K562 (cell line): ENCODE measurements at places on chromosomes 13 and 19.

GRCh38 chr13:76854894-76855293 lies 31.3 kb downstream of the KCTD12 start:
- DNase-seq, result no peak

- peak; percentile 91 for DNase-seq
These were observed 673 bp downstream of the TEAD2 start for GRCh38 chr19:49361438-49362047.

- peak; percentile 98 for DNase-seq
These were observed 14.0 kb upstream of the GPR4 start for GRCh38 chr19:45615795-45616703.

DNA sequence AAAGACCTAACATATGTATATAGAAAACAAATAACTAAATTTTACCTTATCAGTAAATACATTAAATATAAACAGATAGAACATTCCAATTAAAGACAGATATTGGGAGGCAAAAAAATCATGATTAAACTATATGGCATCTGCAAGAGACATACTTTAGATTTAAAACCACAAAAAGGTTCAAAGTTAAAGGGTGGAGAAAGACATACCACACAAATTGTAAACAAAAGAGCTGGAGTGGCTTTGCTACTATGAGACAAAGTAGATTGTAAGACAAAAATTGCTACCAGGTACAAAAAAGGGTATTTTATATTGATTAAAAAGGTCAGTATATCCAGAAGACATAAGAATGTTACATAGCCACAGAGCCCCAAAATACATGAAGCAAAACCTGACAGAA lies 200.2 kb downstream of the KCNRG start:
- no peak for DNase-seq

- DNase-seq, result no peak
These were observed 136.2 kb upstream of the ZNF536 start for GRCh38 chr19:30235946-30236345.

- DNase-seq, result no peak
These were observed 51.2 kb upstream of the ABCC4 start for GRCh38 chr13:95352486-95352885.

DNA sequence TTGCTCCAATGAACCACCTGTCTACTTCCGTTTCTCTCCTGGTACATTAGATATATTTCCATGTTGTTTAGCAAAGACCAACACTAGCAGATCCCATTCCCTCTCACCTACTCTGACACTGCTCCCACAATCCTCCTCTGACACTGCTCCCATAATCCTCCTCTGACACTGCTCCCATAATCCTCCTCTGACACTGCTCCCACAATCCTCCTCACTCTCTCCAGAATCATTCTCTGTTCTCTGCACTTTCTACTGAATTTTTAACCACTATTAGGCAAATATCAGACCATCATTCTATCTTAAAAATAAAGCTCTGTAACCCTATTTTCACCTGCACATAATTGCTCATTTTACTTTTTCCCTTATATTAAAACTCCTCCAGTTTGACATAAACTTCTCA lies 578.5 kb upstream of the PCDH20 start:
- DNase-seq, result no peak

GRCh38 chr13:109567315-109567714 lies 219.1 kb downstream of the IRS2 start:
- DNase-seq, result no peak

DNA sequence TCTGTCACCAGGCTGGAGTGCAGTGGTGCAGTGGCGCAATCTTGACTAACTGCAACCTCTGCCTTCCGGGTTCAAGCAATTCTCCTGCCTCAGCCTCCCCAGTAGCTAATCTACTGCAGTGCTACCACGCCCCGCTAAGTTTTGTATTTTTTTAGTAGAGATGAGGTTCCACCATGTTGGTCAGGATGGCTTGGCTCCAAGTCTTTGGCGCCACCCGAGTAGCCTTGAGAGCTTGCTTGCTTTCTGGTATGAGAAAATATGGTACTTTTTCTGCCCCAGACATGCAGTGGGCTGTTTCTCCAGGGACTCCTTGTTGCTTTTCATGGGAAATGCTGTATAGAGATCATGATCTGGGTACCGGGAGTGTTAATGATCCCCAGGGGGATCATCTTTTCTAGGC lies 34.5 kb upstream of the GTF3A start:
- no peak for DNase-seq

- DNase-seq, result no peak
These were observed 6.9 kb upstream of the TIMM13 start for GRCh38 chr19:2434267-2434666.

DNA sequence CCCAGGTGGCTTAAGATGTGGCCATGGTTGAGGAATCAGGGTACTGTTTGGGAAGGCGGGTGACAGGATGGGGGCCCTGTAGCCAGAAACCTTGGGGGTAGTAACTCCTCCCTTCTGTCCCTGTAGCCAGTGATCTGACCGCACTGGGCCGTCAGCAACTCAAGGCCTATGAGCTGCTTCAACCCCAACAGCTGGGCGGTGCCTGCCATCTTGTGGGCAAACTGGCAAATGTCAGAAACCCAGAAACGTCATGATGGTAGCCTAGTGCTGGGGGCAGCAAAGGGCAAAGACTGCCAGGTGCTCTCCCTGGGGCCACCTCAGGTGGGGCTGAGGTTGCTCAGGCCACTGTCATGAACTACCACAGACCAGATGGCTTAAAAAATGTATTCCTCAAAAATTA lies 3.5 kb downstream of the COPE start:
- DNase-seq, result no peak

GRCh38 chr13:38401276-38401675 lies 51.6 kb downstream of the UFM1 start:
- no peak for DNase-seq

DNA sequence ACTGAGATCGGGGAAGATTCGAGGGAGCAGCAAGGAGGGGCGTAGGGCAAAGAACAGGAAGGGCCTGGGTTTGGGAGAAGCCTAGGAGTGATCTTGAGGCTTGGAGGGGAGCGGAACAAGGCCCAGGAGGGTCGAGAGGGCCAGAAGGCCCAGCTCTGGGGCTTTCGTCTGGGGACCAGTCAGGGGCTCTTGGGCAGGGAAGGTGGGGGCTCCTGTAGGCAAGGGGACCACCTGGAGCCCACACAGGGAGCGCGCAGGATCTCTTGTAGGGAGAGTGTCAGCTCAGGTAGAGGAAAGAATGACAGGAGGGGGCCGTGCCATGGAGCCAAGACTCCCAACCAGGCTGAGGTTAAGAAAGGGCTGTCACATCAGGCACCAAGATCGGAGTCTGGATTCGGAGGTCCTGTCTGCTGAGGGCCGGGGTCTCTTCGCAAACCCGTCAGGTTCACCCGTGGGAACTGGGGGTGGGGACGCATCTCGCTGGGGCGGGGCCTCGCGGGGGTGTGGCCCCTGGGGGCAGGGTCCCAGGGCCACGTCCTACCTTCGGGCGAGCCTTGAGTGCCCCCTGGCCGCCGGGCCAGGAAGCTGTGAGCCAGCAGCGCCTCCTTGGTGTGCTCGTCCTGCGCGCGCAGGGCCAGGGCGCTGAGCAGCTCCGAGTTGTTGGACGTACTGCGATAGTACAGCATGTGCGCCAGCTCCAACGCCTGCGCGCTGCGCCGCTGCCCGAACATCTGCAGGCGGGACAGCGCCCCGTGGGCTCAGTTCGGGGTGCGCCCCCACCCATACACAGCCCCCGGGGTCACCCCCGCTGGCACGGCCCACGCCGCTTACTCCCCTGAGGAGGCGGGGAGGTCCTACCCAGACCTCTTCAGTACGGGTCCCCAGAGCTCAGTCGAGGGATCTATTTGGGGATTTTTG lies 8.4 kb downstream of the EMP3 start:
- peak; percentile 92 for DNase-seq

DNA sequence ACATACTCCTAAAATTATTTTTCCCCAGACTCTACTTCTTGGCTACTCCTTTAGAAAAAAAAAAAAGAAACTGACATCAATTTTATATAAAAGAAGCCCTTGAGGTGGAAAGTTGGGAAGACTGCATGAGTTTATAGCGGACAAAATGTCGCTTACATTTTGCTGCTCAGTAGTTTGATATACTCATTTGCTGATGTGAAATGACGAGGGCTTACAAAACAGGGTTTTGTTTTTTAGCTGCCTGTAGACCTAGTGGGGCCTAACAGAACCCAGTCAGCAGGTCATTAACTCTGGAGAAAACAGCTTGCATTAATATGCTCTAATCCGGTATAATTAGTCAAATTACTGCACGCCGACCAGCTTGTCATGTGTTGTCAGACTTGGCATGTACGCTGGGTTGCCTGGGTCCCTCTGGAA lies 37.6 kb upstream of the MAB21L1 start:
- no peak for DNase-seq

DNA sequence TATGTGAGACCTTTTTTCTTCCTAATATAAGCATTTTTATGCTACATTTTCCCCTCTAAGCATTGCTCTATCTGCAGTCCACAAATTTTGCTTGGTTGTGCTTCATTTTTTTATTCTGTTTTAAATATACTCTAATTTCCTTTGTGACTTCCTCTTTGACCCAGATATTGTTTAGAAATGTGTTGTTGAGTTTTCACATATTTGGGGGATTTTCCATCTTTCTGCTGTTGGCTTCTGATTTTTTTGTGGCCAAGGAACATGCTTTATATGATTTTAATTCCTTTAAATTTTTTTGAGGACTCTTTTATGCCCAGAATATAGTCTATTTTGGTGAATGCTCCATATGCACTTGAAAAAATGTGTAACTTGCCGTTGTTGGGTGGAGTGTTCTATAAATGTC lies 22.9 kb downstream of the UBAC2 start:
- DNase-seq, result no peak

DNA sequence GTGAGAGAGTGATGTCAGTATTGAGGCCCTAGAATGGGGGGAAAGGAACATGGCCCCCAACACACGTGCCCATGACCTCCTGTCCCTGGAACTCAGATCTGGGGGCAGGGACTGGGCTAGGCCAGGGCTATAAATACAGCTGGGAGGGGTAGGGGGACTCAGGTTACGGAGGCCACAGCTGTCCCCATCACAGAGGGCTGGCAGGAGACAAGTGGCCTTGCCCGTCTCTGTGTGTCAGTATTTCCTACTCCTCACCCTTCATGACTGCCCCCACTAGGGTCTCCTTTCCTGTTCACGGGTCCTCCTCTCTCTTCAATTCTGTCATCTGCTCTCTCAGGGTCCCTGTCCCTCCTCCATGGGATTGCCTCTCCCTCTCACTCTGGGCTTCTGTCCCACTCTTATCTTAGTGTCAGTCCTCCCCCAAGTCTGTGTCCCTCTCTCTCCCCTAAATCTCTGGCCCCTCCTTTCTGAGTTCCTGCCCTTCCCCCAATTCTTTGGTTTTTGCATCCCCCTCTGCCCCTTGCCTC lies 687 bp upstream of the HRC start:
- peak; percentile 20 for DNase-seq

DNA sequence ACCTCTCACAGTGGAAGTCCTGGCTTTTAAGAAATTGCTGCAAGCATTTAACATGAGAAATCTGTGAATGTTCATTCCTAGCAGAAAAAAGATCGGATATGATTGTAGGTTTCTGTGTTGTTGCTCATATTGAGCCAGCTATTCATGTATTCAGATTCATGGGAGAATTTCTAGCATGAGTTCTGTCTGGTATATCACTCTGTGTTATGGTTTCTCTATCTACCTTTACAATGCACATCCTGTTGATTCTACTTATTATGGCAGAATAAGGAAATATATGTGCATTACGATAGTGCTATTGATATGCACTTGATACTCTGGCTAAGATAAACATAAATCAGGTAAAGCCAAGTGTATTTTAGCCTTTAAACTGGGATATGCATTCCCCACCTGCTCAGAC lies 138.2 kb downstream of the KCNRG start:
- DNase-seq, result no peak

GRCh38 chr13:40024204-40024966 lies 368.9 kb downstream of the COG6 start:
- DNase-seq, result no peak

GRCh38 chr13:20994441-20994821 lies 67.0 kb downstream of the LATS2 start:
- DNase-seq, result no peak

DNA sequence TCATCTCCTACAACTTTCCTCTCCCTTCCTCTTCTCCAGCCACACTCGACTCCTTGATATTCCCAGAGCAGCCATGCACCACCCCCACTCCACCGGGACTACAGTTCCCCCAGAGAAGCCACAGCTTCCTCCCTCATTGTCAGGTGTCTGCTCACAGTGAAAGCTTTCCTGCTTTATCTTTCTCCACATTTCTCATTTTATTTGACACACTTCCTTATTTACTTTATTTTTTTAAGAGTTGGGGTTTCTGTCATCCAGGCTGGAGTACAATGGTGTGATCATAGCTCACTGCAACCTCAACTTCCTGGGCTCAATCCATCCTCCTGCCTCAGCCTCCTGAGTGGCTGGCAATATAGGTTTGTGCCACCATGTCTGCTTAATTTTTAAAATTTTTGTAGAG lies 464.6 kb downstream of the MYO16 start:
- no peak for DNase-seq

DNA sequence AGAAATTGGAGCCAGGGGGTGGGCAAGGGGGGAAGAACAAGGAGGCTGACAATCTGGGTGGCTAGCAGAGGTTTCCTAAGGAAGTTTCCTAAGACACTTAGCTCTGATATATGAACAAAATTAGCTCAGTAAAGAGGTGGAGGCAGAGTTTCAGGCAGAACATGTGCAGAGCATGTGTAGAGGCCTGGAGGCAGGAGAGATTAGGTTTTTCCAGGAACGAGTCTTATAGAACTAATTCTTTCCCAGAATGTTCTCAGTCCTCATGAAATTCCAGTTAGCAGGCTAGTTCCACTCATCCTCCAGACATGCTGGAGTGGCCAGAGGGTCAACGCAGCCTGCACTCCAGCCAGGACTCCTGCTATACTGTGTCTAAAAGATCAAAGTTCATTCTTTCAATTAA lies 184.7 kb downstream of the LACC1 start:
- no peak for DNase-seq

DNA sequence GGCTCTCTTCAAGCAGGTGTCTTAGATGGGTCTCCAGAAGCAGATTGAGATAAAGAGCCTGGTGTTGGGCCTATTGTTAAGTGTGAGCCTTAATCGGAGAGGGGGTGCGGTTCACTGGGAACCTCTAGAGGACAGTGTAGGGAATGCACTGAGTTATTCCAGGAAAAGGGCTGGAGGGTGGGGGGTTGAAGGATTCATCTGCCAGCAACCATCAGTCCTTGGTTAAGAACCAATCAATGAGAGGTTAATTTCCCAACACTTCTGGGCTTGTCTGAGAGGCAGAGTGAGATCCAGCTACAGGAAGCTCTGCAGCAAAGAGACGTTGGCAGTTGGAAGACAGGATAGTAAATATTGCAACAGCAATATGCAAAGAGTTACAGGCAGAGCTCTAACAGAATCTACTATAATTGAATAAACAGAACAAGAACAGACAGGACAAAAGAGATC lies 28.7 kb downstream of the CYP4F2 start:
- DNase-seq, result peak; percentile 78

DNA sequence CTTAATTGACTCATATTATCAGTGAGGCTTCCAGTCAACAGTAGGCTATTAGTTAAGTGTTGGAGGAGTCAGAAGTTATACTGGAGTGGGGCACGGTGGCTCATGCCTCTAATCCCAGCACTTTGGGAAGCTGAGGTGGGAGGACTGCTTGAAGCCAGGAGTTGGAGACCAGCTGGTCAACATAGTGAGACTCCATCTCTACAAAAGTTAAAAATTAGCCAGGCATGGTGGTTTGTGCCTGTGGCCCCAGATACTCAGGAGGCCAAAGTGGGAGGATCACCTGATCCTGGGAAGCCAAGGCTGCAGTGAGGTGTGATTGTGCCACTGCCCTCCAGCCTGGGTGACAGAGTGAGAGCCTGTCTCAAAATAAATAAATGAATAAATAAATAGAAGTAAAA lies 53.2 kb downstream of the COMP start:
- DNase-seq, result no peak
